ENCODE measurements at places on chromosomes 12 and 14. TPM values are rescaled to one million over a fixed set of nuclear protein-coding genes. Genes with fewer than 3 reads are reported as not detected.

GRCh38 chr14:51811706-51812105, 48.7 kb upstream of the GNG2 start:
- no peak for DNase-seq

DNA sequence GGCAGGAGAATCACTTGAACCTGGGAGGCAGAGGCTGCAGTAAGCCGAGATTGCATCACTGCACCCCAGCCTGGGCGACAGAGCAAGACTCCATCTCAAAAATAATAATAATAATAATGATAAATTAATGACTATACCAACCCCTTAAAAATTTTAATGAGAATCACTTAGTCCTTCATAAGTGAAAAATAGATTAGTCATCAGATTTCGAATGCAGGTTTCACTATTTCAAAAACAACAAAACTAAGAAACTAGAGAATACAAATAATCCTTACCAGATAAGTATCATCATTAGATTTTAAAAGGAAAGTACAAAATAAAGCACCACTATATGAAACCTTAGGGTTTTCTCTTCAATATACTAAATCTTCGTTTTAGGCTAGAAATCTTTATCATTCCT, 62.3 kb downstream of the CEP83 start:
- DNase-seq, result no peak

Gene PAWR
- polyA plus RNA-seq, result 9.6 TPM

DNA sequence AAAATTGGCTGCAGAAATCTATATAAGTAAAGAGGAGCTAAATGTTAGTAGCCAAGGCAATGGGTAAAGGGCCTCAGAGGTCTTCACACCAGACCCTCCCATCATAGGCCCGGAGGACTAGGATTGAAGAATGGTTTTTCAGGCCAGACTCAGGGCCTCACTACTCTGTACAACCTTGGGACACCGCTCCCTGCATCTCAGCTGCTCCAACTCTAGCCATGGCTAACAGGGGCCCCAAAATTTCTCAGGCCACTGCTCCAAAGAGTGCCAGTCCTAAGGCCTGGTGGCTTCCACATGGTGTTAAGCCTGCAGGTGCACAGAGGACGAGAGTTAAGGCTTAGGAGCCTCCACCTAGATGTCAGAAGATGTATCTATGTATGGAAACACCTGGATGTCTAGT, 155.5 kb upstream of the MGAT4C start:
- no peak for DNase-seq

Gene OR4E2
- not detected for polyA plus RNA-seq

Measured in hindlimb muscle (tissue), 1 donor.